ENCODE measurements at places on chromosomes 13 and 19.

DNA sequence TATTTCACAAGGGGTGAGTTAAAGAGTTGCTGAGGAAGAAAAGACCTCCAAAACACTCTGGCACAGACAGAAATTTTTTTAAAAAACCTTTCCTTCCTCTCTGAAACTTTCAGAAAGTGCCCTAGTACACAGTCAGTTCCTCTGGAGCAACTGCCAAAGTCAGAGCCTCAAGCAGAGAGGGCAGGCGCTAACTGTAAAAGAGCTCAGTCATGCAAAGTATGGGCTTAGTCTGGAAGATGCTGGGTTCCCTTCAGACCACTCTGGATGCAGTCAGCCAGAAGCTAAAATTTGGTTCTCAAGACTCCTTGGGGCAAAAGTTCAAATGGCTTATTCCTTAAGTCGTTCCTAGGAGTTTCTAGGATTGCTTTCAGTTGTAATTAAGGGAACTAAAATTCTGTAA, 671.6 kb downstream of the PCDH9 start:
- no peak for DNase-seq

DNA sequence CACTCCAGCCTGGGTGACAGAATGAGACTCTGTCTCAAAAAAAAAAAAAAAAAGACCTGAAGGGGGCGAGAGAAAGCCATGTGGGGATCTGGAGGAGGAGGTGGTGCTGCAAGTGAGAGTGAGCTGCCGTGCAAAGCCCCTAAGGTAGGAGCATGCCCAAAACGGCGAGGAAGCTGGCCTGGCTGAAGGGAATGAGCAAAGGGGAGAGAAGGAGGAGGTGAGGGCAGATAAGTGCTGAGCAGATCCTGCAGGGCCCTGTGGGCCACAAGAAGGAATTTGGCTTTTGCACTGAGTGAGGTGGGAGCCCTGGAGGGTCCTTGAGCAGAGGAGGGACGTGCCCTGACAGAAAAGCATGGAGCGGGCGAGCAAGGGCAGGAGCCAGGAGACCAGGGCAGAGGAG, 19.4 kb upstream of the ADGRE5 start:
- DNase-seq: peak; percentile 69

DNA sequence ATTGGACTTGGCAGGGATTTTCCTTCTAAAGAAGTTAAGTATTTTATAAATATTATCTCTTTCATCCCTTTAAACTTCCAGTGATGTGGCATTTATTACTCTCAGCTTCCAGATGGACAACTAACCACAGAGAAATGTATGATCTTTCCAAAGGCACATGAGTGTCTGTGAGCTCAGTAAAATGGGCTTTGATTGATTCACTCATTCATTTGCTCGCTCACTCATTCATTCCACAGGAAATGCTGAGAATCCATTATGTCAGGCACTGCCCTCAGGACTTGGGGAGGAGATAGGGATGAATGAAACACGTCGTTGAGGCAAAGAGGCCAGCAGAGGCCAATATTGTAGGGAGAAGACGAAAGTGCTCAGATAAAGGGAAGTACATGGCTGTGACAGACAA, 359.3 kb downstream of the EFNB2 start:
- DNase-seq: no peak

DNA sequence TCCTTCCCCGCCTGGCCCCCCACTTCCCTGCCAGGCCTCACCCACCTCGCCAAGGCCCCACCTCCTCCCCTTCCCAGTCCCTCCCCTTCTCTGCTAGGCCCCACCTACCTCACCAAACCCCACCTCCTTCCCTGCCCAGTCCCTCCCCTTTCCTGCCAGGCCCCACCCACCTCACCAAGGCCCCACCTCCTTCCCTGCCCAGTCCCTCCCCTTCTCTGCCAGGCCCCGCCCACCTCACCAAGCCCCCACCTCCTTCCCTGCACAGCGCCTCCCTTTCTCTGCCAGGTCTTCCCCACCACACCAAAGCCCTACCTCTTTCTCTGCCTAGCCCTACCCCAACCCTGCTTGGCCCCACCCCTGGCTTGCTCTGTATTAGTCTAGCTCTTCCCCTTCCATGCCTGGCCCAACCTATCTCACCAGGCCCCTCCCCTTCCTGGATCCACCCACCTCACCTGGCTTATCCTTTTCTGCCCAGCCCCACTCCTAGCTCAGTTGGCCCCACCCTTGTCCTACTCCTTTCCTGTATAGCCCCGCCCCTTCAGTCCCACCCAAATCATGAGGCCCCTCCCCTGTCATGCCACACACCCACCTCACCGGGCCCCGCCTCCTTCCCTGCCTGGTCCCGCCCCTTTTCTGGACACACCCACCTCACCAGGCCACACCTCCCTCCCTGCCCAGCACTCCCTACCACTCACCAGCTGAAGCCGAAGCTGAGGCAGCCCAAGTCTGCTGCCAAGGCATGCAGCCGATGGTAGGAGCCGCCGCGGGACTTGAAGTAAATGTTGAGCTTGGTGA, 16.2 kb downstream of the CERS1 start:
- DNase-seq: no peak

DNA sequence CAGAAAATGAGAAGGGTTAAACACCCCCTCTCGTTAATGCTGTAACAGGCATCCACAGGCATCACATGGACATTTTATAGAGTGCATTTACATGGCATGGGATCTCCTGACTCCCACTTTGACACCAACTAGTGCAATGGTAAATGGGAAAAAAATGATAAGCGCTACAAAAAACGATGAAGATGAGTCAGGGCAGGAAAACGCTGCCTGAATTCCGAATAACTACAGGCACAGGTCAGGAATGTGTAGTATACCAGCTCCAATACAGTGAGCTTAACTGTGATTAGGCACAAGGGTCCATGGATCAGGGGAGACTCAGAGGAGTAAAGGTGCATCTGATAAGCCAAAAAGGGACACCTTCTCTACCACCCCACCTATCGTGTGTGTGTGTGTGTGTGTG, 223.6 kb downstream of the FOXO1 start:
- no peak for DNase-seq

- no peak for DNase-seq
Measured at GRCh38 chr19:43748205-43748594, 6.6 kb downstream of the SMG9 start.

DNA sequence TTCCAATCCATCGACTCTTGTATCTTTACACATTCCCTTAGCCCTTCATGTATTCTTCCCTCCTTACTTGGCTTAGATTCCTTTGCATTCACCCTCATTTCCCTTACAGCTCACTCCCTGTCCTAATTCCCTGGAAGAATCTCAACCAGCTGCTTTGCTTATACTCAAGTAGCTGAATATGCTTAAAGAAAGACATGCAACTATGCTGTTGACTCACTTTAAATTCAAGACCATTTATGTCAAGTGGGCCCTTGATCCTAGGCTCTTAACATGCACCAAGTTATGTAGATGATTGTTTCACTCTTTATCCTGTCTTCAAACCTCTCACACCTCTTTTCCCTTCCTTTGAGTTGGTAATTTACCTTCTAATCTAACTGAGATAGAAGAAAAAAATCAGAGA, 7.4 kb downstream of the CCDC122 start:
- DNase-seq: no peak

DNA sequence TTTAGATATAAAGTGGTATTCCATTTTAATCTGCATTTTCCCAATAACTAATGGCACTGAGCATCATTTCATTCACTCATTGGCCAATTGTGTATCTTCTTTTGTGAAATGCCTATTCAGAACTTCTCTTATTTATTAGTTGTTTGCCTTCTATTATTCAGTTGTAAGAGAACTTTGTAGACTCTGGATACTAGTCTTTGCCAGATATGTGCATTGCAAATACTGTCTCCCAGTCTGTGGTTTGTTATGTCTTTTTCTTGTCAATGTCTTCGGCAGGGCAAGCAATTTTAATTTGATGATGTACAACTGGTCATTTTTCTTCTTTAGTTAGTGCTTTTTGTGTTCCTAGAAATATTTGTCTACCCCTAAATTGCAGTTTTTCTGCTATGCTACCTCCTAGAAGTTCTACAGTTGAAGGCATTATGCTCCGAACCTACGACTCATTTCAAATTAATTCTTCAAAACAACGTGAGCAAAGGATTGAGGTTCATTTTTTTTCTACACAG, 115.9 kb downstream of the TSHZ3 start:
- no peak for DNase-seq

- DNase-seq: no peak
Measured at GRCh38 chr13:24649688-24650043, 30.5 kb upstream of the ATP12A start.

GRCh38 chr13:24224232-24224680, 63.7 kb downstream of the SPATA13 start:
- DNase-seq: no peak

DNA sequence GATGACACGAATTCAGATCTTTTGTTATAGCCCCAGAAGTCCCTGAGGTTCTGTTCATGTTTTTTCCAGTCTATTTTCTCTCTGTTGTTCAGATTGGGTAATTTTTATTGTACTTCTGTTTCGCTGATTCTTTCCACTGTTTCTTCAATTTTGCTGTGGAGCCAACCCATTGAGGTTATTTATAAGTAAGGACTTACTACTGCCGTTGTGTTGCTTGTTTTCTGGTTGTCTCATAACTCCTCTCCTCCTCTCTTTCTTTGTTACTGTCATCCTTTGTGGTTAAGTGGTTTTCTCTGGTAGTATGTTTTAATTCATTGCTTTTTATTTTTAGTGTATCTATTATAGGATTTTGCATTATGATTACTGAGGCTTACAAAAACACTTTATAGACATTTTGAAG, 48.7 kb upstream of the GAS6 start:
- no peak for DNase-seq

GRCh38 chr13:33244907-33245287, 40.7 kb downstream of the STARD13 start:
- DNase-seq: no peak

DNA sequence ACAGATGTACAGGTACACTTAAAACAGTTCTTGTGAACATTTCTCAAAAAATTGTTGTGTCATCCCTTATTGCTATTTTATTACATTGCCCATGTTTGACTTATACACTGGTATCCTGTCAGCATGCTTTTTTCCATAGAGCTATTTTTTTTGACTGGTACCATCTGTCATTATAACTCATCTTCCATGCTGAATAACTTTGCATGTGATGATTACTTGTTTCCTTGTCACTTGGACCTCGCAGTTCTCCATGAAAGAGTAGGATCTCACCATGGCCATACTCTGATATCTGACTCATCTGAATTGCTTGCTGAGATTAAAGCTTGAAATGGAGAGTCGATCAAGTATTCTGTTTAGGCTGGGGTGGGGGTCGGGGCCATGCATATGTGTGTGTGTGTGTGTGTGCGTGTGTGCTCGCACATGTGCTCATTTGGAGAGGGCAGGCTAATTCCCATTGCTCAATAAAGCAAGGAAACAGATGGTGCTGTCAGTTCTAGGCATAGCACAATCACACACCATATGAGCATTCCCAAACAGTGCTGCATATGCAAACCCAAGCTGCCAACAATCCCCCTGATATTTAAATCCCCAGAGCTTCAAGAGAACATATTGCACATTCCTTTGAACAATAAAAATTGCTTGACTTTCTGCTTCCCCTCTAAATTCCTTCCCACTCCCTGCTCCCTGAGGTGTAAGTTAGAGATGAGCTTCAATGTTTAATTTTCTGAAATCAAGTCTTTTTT, 62.9 kb downstream of the NHLRC3 start:
- no peak for DNase-seq

DNA sequence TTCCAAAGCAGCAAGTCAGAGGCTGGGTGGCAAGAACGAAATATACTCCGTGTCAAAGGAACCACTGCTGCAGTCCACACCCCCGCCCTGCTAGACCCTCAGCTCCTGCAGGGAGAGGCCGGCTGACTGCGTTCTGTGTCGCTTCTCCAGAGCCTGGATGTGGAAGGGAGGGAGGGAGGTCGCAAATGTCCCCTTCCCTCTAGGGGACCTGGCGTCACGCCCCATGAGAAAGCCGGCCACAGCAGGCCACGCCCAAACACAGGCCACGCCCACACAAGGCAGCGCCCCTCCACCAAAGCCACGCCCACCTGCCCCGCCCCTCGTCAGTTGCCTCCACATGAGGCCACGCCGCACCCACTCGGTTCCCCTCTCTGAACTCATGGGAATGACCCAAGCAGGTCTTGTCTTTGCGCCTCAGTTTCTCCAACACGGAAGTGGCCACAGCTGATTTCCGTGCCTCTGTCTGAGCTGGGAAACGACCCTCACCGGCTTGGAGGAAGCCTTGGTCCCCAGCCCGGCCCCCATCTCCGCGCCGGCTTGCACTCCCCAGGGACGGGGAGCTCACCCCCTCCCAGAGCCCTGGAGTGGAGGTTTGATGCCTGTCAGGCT, 38.4 kb upstream of the TCF3 start:
- peak; percentile 74 for DNase-seq

DNA sequence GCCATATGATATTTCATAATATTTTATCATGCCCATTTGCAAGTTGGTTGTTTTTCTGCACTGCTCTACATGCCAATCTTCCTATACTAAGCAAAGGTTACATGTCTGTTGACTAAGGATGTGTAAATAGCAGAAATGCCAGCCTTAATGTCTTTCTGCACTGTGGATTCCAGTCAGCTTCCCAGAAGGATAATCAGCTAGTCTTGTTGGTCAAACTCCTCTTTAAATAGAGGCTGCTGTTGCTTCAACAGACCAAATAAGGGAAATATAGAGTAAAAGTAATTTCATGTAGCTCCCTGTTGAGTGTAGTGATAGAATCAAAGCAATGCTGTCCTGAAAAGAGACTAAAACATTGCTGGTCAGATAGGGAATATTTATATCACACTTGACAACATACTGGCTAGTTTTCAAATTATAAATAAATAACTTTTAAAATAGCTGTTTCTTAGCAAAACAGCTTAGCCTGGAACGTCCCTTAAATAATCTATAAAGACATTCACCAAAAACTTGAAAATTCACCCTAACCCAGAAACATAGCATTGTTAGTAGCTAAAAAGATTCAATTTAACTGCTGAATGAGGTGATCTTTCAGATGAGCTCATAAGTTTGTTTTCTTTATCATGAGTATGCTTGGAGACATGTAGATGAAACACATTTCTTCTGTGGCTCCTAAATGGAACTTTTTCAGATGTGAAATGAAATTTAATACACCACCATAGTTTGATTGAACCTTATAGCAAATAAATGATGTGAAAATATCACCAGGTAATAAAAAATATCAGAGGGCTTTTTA, 56.6 kb downstream of the FRY start:
- no peak for DNase-seq

GRCh38 chr13:73131247-73131646, 72.4 kb downstream of the KLF5 start:
- no peak for DNase-seq

GRCh38 chr13:40922437-40923040, 96.6 kb downstream of the ELF1 start:
- no peak for DNase-seq

GRCh38 chr13:50421473-50422130, 406.4 kb downstream of the KCNRG start:
- DNase-seq: no peak

- no peak for DNase-seq
Measured at GRCh38 chr13:44425815-44426078, 52.1 kb downstream of the SERP2 start.
